Stimulated activated CD8-positive, alpha-beta memory T cell treated with anti-CD3 and anti-CD28 coated beads, Interleukin-12 subunit alpha, Interleukin-12 subunit beta, amount 100 ng/mL, for 1 hour (primary cell): ENCODE measurements at places on chromosomes 6 and 20.

- no peak for DNase-seq
These were observed 5.9 kb downstream of the SLC22A1 start for GRCh38 chr6:160127270-160128124.

GRCh38 chr6:168726312-168726856 lies 285.4 kb downstream of the SMOC2 start:
- DNase-seq = no peak

DNA sequence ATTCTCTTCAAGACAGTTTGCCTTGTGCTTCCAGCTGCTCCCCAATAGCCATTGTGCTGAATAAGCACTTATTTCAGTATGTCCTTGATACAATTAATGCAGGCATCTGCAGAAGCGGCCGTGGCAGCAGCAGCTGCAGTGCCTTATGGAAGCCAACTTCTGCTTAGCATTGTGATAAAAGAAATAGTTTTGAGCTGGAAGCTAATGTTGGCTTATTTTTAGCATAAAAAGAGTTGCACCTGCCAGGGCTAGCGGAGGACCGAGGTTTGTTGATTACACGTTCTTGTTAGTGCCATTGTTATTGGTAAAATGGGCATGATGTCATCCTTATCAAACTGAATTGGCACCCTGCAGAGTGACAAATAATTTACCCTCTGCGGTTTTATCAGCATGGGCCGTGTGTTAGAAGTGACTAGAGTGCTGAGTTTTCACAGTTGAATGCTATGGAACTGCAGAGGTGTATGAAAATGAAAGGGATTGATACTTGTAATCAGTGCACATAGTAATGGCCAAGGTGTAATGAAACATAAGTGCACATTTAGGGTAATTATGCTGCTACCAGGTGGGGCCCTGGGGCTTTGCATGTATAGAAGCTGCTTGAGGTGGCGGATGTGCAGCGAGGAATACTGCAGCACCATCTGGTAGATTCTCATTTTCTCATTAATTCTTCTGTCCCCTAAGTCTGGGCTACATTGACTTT lies 334.3 kb downstream of the CDKAL1 start:
- no peak for DNase-seq

- DNase-seq = no peak
These were observed 190.9 kb upstream of the MAN1A1 start for GRCh38 chr6:119540417-119540816.

GRCh38 chr6:3765415-3765814 lies 13.9 kb upstream of the PXDC1 start:
- DNase-seq = no peak

DNA sequence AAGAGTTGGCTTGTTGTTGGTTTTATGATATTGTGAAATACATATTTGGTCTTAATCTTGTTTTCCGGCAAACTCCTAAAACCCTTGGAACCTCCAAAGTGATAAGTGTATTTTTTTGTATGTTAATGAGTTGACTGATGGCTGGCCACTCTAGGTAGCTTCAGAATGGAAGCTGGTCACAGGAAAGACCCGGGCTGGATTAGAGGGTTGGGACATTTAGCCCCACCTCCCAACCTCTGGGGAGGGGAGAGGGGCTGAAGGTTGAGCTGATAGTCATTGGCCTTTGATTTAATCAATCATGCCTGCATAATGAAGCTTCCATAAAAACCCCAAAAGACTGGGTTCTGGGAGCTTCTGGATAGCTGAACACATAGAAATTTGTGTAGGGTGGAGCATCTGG lies 42.7 kb downstream of the SASH1 start:
- DNase-seq = no peak

- no peak for DNase-seq
These were observed 18.1 kb downstream of the SLX4IP start for GRCh38 chr20:10453241-10453640.

GRCh38 chr20:10540636-10541493 lies 105.8 kb downstream of the SLX4IP start:
- no peak for DNase-seq

- no peak for DNase-seq
These were observed 57.8 kb downstream of the FOXA2 start for GRCh38 chr20:22526512-22527012.

GRCh38 chr6:101537753-101538316 lies 144.3 kb downstream of the GRIK2 start:
- no peak for DNase-seq

GRCh38 chr20:33838035-33838864 lies 27.1 kb downstream of the CHMP4B start:
- no peak for DNase-seq

GRCh38 chr6:19536838-19537237 lies 300.3 kb upstream of the ID4 start:
- no peak for DNase-seq

DNA sequence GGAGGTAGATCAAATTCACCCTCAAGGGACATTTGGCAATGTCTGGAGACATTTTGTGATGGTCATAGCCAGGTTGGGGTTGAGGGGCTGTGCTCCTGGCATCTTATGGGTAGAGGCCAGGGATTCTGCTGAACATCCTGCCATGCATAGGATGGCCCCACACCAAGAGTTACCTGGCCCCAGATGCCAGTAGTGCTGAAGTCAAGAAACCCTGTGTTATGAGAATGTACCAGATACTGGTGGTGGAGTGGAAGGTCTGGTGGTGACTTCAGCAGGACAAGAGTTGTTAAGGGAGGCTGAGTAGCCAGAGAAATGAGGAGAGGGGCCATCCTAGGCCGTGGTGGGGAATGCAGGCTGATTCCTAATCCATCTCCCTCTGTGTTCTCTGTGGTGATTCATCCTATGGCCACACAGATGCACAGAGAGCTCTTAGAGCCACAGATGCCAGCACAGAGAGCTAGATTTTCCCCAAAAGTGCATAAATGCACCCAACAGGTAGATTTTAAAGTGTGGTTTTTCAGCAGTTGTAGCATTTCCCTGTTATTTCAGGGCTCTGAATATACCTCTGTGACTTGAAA lies 43.6 kb downstream of the CDYL start:
- no peak for DNase-seq

DNA sequence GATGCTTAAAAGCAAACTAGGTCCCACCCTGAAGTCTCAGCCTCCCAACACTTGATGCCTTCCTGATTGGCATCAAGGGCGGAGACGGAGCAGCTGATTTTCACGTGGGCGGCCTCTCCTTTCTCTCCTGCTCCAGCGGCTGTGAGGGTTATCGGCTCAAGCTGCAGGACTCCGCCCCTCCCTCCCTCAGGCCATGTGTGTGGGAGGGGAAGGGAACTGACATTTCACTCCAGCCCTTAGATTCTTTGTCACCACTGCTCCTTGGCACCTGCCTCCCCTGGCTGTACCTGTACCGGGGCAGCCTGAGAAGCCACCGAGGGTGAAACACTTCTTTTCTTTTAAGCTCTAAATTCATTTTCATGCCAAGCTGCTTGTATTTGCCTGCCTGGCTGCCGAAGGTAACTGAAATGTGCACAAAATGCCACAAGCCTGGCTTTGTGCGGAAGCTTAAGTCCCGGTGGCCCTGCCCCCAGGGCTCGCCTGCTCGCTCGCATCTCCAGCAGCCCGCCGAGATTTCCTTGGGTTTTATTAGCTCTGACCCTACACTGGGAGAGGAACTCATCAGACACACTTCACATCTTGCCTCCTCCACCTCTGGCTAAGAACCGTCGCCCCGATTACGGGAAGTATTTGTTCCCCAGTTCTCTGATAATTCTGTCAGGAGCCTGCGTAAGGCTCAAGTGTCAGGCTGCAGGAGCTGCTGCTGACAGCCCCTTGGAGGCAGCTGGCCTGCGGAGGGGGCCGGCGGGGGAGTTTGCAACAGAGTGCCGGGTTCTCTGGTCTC lies 9.6 kb upstream of the CPNE5 start:
- DNase-seq = no peak

GRCh38 chr6:44481760-44482159 lies 94.3 kb downstream of the CDC5L start:
- no peak for DNase-seq

DNA sequence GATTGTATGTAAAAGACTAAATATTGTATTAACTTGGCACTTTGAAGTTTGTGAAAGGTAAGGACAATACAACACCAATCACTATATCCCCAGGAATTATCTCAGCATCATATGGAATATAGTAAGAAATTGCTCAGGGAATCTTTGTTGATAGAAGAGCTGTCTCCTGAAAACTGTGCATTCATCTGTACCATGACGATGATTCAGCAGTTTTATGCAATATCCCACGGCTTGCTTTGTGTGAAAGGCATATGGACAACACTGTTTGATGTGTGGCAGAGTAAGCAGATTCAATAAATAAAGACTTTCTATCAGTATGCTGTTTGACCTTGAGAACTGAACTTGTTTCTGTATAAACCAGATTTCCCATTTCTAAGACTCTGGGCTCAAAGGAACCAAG lies 147.5 kb upstream of the PLN start:
- DNase-seq = no peak

DNA sequence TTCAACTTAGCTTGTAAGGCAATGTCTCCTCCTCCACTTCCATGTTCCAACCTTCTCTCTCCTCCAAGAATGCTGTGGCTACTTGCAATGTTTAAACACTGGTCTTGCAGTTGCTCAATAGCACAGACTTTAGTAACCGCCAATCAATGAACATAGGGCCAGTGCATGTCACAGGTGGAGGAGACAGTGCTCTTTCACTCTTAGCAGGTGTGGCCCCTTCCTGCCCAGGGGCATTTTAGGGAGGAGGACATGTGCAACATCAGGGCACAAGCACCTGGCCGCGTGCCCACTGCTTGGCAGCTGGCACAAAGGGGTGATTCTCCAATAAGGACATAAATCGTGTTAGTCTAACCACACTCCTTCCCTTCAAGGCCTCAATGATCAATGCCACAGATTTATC lies 41.3 kb downstream of the ADGRF1 start:
- DNase-seq = no peak

DNA sequence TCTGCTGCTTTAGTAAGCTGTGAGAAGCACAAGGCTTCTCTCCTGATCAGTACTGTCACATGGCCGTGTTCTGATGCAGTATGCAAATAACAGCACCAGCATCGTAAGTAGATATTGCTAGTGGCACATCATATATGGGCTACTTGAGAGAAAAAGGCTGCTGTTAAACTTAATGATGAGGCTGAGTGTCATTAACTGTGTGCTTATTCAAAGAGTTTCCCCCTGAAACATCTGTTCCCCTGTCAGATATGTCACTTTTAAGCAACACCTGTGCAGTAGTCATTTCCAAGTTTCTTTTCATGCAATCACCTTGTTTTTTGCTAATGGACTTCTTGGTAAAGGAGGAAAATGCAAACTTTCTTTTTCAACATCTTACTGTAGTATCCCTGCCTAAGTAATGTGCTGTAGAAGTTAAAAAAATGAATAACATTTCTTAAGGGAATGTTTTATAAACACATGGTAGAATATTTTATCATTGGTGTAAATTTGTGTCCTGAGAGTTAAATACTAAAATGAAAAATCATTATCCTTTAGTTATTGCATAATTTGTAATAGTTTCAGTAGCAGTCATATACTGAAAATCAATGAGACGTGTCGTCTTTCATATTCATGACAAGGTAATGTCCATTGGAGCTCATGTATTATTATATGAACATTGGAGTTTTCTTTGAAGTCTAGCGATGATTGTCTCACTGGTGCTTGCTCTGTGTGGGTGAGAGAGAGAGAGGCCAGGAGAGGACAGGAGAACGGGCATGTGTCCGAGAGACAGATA lies 366.3 kb downstream of the CDKAL1 start:
- DNase-seq = no peak

GRCh38 chr6:73644941-73645591 lies 8.7 kb downstream of the SLC17A5 start:
- DNase-seq = no peak

GRCh38 chr6:15247500-15248450 lies 1.9 kb downstream of the JARID2 start:
- peak; percentile 40 for DNase-seq

- DNase-seq = no peak
These were observed 11.5 kb downstream of the CALHM6 start for GRCh38 chr6:116472706-116473105.

- DNase-seq = no peak
These were observed 266.5 kb upstream of the QKI start for GRCh38 chr6:163147994-163148393.

GRCh38 chr20:59235226-59235625 lies 65.2 kb upstream of the EDN3 start:
- no peak for DNase-seq

DNA sequence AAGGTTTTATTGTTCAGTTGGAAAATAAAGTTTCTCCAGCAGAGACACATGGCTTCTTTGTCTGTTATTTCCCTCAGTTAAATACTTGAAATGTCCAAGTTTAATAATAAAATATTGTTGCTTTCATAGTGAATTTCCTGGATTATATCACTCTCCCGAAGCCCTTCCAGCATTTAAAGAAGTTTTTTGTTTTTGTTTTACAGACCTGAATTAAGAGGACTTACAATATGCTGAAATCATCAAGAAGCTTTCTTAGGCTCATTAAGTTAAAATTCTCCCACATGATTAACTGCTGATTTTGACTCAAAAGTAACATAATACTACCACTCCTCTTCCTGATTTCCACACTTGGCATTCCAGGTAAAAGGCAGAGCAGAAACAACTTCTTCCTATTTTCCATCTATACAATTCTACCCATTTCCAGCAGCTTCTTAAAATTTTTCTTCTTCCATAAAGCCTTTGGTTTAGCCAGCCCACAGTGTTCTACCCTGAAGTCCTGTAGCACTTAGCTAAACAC lies 35.8 kb downstream of the PDSS2 start:
- no peak for DNase-seq

GRCh38 chr6:138107078-138107751 lies at the start of gene PERP:
Gene PERP (minus strand): TSS chr6:138107419. CDS start chr6:138107340, 79 bp downstream.
- DNase-seq = peak; percentile 56

DNA sequence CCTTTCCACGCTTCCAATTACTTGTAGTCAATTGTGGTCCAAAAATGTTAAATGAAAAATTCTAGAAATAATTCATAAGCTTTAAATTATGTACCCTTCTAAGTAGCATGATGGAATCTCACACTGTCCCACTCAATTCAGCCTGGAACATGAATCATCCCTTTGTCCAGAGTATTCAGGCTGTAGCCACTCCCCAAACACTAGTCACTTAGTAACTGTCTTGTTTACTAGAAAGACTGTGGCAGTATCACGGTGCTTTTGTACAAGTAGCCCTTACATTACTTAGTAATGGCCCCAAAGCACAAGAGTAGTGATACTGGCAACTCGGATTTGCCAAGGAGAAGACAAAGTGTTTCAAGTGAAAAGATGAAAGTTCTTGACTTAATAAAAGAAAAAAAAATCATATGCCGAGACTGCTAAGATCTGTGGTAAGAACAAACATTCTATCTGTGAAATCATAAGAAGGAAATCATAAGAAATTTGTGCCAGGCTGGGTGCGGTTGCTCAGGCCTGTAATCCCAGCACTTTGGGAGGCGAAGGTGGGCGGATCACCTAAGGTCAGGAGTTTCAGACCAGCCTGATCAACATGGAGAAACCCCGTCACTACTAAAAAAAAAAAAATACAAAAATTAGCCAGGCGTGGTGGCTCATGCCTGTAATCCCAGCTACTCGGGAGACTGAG lies 168.5 kb upstream of the SIM1 start:
- no peak for DNase-seq

GRCh38 chr6:131972741-131973140 lies 21.6 kb upstream of the CCN2 start:
- no peak for DNase-seq

GRCh38 chr20:56417402-56417801 lies 5.3 kb downstream of the CASS4 start:
- DNase-seq = no peak
